ENCODE measurements at places on chromosomes 7 and 10.
A peak's percentile ranks its signal among the peaks of the same experiment; 100 is the strongest.

GRCh38 chr10:27223964-27224363 is 16.6 kb downstream of the ACBD5 start:
- peak; percentile 58 for DNase-seq

GRCh38 chr10:113604572-113604971 is 51.7 kb downstream of the HABP2 start:
- no peak for DNase-seq

GRCh38 chr7:34787586-34787985 is 129.6 kb downstream of the NPSR1 start:
- DNase-seq: no peak

- no peak for DNase-seq
Observed at GRCh38 chr7:58086871-58087535, 637.0 kb downstream of the ZNF716 start.

DNA sequence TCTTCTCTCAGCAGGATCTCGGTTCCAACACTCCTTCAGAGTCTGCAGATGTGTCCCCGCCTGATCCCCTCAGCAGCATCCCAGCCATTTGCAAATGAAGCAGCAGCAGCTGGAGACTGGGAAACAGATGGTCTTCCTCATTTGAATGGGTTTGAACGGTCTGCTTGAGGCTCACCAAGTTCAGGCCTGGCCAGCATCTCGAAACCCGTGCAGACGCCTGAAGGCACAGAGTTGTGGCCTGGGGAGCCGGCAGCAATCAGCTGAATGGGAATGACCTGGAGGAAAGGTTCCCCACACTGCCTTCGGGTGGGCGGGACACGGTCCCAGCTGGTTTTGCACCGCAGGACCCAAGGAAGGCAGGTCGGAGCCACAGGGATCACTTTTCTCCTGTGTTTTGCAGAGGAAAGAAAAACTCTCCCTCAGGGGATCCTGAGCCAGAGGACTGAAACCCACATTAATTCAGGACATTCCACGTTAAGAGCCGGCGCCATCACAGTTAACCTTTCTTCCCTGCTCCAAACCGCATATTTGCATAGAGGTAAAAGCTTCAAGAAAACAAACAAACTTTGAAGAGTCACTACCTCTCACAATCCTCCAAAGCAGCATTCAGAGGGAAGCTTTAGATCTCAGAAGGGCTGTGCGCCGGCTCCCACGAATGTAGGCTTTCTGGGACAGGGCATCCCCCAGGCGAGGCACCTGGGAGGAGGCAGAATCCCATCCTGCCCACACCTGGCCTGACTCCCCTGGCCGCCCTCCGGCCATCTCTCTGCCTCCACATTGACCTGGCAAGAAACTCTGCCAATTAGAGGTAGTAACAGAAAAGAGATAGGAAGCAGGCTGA is 17.7 kb downstream of the FGFR2 start:
- no peak for DNase-seq

DNA sequence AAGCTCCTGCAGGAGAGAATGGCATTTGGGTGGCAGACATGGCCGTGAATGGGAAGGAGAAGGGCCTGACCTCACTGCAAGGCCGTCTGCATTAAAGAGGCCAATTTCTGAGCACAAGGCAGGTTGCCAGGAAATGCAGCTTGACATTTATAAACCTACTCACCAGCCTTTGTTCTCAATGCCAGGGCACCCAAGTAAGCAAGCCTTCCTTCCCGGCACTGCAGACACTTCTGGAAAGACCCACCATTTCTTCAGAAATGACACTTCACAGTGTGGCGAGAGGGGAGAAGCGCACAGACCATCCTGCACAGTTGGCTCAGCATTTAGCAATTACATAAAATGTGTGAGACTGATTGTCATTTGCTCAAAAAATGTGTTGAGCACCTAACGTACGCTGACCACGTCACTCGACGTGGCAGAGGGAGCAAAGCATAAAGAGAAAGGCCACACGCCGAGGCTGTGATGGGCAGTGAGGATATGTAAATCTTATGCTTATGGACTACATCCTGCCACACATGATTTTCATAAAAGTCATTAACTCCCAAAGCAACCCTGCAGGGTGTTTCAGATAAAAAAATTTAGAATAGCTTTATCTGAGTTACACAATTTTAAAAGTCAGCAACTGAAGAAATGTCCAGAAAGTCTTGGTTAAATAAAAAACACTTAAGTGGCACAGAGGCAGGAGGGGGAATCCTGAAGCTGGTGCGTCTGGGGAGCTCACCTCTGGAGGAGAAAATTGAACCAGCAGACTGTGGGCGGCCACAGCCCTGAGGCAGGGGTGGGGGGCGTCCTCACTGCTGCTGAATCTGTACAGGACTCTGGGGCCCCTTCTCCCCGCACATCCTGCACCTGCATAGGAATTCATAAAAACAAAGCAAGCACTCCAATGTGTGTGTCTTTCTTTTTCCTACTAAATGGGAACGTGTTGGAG is 543.8 kb downstream of the PTPRN2 start:
- no peak for DNase-seq

DNA sequence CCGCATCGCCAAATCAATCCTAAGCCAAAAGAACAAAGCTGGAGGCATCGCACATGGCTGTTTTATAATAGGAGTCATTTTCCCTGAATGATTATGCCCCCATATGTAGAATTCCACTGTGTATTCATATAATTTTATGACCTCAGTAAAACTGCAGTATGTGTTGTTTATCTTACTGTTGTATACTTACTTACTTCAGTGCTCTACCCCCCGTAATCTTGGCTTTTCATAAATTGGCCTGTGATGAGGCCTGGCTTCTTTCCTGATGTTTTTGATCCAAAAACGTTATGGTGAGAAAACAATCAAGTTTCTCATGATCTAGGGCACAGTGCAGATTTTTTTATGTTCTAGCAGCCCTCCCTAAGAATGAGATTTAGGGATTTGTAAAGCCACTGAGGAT is 306.4 kb upstream of the FZD1 start:
- no peak for DNase-seq

DNA sequence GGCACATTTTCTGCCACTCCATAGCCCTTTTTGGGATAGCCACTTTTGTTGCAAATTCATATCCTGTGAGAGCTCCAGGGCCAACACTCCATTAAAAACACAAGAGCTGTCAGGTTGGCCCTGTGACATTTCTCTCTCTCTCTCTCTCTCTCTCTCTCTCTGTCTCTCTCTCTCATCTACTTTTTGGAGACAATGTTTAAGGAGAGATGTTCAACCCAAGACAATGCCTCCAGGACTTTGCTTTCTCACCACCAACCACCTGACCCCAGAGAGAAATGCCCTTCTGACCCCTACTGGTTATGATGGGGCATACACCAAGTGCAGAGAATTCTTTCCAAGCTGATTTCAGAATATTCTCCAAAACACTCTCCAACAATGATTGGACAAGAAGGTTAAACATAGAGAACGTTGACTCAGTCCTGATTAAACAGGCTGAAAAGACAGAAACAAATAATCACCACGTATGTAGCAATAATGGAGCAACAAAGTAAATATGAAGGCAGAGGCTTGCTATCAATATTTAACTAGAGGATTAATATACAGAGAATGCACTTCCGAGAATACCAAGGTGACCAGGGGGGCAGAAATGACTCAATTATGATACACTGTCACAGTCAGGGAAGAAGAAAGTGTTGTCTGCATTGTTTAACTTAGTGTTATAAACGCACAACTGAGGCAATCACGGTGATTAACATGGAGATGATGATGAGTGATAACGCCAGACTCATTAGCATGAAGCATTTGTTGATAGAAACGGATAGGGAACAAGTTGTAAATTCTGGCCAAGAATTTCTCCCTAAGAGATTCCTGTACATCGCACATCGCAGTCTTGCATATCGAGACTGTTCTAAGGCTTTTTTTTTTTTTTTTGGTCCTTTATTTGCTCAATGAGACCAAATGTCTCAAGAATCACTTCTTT is 178.5 kb downstream of the NRP1 start:
- DNase-seq: peak; percentile 48

GRCh38 chr7:97971120-97971989 is 18.6 kb downstream of the OCM2 start:
- DNase-seq: peak; percentile 44

DNA sequence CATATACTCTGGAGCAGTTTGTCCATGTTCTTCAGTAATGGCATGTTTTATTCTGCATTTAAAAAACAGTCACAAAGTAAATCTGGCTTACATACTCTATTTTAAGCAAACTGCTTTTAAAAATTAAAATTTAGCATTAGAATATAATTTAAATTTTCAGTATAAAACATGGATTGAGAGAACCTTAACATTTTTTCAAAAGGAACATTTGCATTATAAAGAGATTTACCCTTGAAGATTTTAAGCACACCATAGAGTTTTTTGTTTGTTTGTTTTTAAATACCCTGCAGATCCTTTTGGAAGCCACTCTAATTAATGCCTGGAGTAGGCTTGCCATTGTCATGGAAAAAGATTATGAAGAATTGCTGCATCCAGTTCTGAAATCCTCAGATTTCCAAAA is 70.4 kb downstream of the ZNRF2 start:
- DNase-seq: no peak

DNA sequence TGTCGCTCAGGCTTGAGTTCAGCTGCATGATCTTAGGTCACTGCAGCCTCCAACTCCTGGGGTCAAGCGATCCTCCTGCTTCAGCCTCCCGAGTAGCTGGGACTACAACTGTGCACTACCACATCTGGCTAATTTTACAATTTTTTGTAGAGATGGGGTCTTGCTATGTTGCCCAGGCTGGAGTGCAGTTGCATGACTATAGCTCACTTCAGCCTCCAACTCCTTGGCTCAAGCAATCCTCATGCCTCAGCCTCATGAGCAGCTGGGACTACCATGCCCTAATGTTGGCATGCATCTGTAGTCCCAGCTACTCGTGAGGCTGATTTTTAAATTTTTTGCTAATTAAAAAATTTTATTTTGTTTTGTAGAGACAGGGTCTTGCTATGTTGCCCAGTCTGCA is 101.9 kb upstream of the NPTX2 start:
- DNase-seq: no peak

DNA sequence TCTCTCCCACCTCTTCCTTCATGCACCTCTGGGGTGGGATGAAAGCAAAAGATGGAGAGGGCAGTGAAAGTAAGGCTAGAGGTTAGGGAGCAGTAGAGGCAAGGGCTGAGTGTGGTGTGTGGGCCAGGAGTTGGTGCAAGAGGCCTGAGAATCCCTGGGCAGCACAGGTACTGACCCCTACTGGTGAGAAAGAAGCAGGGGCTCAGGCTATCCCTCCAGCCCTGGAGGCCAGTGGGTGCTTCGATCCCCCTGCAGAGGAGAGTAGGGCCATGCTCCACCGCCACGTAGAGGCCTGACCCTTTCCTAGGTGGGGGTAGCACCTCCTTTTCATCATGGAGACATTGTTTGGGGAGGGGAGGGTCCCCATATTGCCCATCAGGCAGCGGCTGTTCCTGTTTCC is 9.8 kb downstream of the CDHR1 start:
- no peak for DNase-seq

DNA sequence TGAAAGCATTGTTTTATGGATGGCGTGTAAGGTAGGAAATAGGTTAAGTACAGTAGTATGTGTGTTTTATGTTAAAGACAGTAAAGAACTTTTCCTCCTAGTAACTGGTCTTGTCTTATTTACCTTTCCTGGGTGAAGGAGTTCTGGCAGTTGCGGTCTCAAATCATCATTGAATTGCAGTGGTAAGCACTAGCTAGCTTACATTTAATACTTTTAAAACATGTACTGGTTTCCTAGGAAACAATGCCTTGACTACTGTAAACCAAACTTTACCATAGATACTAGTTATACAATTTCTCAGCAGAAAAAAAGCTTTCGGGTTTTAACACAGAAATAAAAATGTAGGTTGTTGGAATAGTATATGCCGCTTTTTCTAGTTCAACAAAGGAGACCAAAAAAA is 37.7 kb downstream of the PRKG1 start:
- no peak for DNase-seq

DNA sequence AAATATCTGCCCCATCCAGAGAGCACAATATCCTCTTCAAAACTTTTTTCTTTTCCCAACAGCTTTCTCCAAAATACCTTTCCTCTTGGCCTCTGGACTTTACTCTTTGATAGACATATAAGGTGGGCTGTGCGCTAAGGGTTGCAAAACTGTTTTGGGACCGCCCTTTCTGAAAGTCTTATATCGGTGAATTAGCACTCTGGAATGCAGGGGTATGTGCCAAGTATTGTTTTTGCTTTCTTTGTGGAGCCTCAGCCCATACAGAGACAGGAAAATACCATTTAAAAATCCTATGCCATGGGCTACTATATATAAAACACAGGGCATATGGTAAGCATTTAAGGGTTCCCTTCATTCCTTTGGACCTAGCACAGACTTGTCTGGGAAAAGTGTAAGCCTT is 37.7 kb downstream of the PPP1R17 start:
- DNase-seq: no peak

GRCh38 chr7:111089822-111090426 is 1.0 kb upstream of the LRRN3 start:
- DNase-seq: no peak

- no peak for DNase-seq
Observed at GRCh38 chr10:109721453-109722064, 201.8 kb downstream of the XPNPEP1 start.

All from activated CD4-positive, alpha-beta T cell treated with anti-CD3 and anti-CD28 coated beads for 4 hours (primary cell).